Activated CD4-positive, alpha-beta T cell treated with anti-CD3 and anti-CD28 coated beads, Interleukin-2, amount 10 ng/mL, durations not matched to agents 7 days and 5 days (primary cell): ENCODE measurements at places on chromosomes 13 and 19. TPM values are rescaled to one million over a fixed set of nuclear protein-coding genes. Genes with fewer than 3 reads are reported as not detected.

DNA sequence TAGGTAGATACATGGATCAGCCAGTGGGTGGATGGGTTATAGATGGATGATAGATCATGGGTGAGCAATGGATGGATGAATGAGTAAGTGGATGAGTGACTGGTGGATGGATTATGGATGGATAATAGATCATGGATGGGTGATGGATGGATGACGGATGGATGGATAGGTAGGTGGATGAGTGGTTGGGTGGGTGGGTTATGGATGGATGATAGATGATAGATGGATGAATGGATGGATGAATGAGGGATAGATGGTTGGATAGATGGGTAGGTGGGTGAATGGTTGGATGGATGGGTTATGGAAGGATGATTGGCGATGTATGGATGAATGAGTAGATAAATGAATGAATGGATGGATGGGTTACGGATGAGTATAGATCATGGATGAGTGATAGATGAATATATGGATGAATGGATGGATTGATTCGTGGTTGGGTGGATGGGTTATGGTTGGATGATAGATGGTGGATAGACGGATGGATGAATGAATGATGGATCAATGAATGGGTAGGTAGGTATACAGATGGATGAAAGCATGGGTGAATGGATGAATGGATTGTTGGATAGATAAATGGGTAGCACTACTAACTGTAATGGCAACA, 27.0 kb upstream of the PTPRS start:
- H3K27me3 ChIP-seq, result no peaks in the 10 kb centered on the region
- no peaks in the 10 kb centered on the region for H3K36me3 ChIP-seq
- DNase-seq, result no peak

The ZIC2 gene
- not detected for total RNA-seq

DNA sequence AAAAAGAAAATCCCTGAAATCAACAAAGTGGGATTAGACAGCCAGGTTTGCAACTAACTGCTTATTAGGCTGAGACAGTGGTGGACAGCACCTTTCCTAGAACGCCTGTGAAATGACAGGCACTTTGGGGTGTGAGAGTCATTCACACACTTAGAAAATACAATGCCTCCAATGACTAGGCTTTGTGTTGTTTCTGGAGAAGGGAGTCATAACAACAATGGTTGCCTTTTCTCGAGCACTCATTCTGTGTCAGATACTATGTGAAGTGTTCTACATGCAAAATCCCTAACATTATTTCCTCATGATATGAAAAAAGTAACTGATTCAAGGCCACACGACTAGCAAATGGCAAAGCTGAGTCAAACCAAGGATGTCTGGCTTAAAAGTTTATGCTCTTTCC, 41.2 kb downstream of the SACS start:
- H3K36me3 ChIP-seq, result no peaks in the 10 kb centered on the region
- peaks cover 4% of the 10 kb centered on the region for H3K27me3 ChIP-seq
- no peak for DNase-seq
- no peak overlapping the region for H3K27ac ChIP-seq

- DNase-seq, result no peak
- H3K36me3 ChIP-seq, result peaks cover 3% of the 10 kb centered on the region
- H3K27ac ChIP-seq, result no peak overlapping the region
- no peak overlapping the region for H3K4me3 ChIP-seq
- no peaks in the 10 kb centered on the region for H3K4me1 ChIP-seq
- no peaks in the 10 kb centered on the region for H3K27me3 ChIP-seq
These were observed 20.0 kb downstream of the CRYL1 start for GRCh38 chr13:20505405-20506366.

DNA sequence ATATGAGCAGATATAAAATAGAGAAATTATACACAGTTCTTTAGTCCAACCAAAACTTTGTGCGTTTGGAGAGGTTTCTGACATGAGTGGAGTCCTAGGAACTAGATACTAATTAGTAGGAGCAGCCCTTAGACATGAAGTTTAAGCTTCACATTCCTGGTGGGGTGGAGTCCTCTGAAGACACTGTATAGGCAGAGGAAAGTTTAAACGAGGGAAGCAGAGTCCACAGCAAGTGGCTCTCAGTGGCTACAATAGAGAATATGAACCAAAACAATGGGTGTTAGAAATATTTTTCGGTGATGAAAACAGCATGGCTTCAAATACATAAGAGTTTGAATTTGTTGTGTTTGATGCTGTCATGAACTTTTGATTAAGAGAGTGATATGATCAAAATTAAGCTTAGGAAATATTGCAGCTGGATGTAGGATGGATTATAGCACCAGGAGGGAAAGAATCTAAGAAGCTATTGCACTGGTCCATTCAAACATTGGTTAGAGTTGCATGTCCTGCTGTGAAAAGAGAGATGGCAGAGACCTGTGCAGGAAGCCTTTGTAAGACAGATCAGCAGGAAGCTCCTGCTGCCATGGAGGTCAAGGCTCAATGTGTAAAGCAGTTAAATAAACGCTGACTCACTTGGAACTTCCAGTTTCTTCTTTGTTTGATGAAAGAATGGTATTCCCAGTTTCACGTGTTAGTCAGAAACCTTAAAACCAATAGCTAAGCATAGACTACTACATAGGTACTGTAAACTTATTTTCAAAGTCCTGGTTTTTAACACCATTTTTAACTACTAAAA, 175.2 kb downstream of the TDRD3 start:
- no peak for DNase-seq
- no peaks in the 10 kb centered on the region for H3K27me3 ChIP-seq
- H3K4me1 ChIP-seq, result no peaks in the 10 kb centered on the region
- no peak overlapping the region for H3K27ac ChIP-seq
- no peak overlapping the region for H3K4me3 ChIP-seq

GRCh38 chr19:10372690-10373089, 7.7 kb downstream of the TYK2 start:
- H3K27ac ChIP-seq, result no peak overlapping the region
- peaks cover 8% of the 10 kb centered on the region for H3K4me1 ChIP-seq
- H3K4me3 ChIP-seq, result no peak overlapping the region

- H3K27me3 ChIP-seq, result no peaks in the 10 kb centered on the region
- H3K4me3 ChIP-seq, result no peak overlapping the region
- H3K27ac ChIP-seq, result no peak overlapping the region
- H3K4me1 ChIP-seq, result peaks cover 9% of the 10 kb centered on the region
These were observed 13.5 kb upstream of the PTOV1 start for GRCh38 chr19:49837425-49837824.

GRCh38 chr19:1591421-1592023, 1.1 kb downstream of the MBD3 start:
- peak overlapping the region; percentile 93 for H3K27ac ChIP-seq
- H3K27me3 ChIP-seq, result no peaks in the 10 kb centered on the region
- H3K4me1 ChIP-seq, result peaks cover 21% of the 10 kb centered on the region
- DNase-seq, result no peak

- H3K4me3 ChIP-seq, result no peak overlapping the region
- H3K27ac ChIP-seq, result no peak overlapping the region
- no peaks in the 10 kb centered on the region for H3K27me3 ChIP-seq
These were observed 2134.7 kb downstream of the PCDH9 start for GRCh38 chr13:65095161-65096082.

- no peaks in the 10 kb centered on the region for H3K27me3 ChIP-seq
- DNase-seq, result no peak
- H3K4me1 ChIP-seq, result no peaks in the 10 kb centered on the region
- no peaks in the 10 kb centered on the region for H3K36me3 ChIP-seq
- H3K27ac ChIP-seq, result no peak overlapping the region
These were observed 155.7 kb downstream of the GPC5 start for GRCh38 chr13:91554101-91554500.

- no peak for DNase-seq
- no peak overlapping the region for H3K4me3 ChIP-seq
- H3K27ac ChIP-seq, result no peak overlapping the region
These were observed 207.6 kb upstream of the SLC10A2 start for GRCh38 chr13:103273825-103274224.

The MISP gene
- total RNA-seq, result not detected

DNA sequence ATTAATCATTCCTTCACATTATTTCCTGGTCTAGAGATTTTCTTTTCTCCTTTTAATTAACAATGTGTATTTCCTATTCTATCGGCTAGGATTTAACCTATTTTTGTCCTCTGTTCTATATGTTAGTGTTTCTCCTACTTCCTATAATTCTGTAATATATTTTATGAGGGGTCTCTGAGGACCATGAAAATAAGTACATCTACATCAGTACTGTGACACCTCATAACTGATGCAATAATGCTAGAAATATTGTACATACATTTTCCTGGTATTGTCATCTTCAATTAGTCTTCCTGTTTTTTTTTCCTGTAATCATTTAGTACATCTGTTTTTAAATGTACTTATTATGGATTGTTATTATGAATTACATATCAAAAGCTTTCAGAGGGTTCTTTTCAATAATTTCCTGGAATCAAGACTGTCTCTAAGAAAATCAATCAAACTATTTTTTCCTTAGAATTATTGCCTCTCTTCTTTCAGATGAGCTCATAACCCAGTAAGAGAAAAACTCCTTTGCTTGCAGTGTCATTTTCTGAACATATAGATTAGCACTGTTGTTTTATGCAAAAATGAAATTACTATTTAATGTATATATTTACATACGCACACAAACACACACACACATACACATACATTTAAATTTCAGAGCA, 1004.3 kb downstream of the SLITRK5 start:
- no peak overlapping the region for H3K4me3 ChIP-seq
- no peaks in the 10 kb centered on the region for H3K36me3 ChIP-seq
- no peak overlapping the region for H3K27ac ChIP-seq

DNA sequence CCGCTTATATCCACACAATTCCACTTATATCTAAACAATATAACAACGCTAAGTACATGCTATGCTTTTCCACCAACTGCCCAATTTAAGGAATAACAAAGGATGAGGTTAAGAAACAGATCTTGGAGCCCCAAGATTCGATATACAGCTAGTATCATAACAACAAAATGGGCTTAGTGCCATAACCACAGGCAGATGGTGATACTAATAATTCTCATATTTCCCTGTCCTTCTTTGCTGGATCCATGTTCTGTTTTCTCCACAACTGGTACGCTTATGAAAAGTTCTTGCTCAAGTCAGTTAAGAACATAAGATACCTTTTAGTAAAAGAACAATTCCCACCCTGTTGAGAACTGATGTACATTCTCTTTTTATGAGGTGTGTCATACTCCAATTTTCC, 33.9 kb downstream of the CAB39L start:
- no peak overlapping the region for H3K4me3 ChIP-seq
- H3K27ac ChIP-seq, result no peak overlapping the region
- DNase-seq, result no peak
- no peaks in the 10 kb centered on the region for H3K27me3 ChIP-seq
- peaks cover 3% of the 10 kb centered on the region for H3K36me3 ChIP-seq

DNA sequence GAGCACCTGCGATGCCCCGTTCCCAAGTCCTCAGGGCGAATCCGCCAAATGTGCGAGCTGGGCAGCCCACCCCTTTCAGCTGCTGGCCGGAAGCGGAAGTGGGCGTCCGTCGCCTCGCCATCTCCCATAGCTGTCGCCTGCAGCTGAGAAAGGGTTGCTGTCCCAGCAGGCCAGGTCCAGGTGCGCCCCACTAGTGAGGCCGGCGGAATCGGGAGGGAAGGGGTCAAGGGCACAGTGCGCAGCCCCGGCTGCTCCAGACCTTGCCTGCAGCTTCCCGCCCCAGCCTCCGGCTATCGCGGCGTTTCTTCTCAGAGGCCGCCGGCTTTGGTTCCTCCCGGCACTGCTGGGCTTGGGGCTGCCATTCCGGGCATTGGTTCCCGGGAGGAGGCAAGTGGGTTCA, at the start of gene ZNF177:
ZNF177 (plus strand) TSS at position 109 of the 400 bp plus-strand sequence. CDS start 15,299 bp downstream, outside the sequence.
- peaks cover 6% of the 10 kb centered on the region for H3K27me3 ChIP-seq
- no peak for DNase-seq
- H3K4me3 ChIP-seq, result no peak within 1 kb of the TSS
- H3K4me1 ChIP-seq, result peaks cover 4% of the 10 kb centered on the region
- H3K36me3 ChIP-seq, result peaks cover 16% of the 10 kb centered on the region
- H3K27ac ChIP-seq, result no peak within 1 kb of the TSS

The HIPK4 gene
- total RNA-seq, result not detected

DNA sequence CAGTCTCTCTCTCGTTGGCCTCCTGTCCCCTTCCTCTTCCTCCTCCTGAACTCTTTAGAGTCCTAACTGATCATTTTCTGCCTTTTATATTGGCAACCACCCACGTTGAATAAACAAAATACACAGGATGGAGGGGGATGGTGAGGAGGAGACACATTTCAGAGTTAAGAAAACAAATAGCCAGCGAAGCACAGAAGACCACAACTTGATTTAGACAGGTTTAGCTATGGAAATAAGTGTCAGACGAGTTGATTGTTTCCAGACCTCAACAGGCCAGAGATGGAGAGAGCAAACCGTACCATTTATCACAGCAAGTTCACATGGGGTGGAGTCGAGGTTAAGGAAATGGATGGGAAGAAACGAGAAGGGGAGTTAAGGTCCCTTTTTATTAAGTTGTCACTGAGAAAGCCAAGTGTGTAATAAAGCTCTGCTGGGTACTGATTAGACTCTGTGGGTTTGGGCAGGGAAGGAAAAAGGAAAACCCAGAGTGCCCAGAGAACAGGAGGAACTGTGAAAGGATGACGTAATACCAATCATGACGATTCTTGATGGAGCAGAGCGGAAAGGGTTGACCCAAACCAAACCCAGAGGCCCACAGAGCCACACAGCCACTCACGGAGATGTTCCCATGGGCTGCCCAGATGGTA, 11.1 kb upstream of the SERP2 start:
- H3K4me1 ChIP-seq, result no peaks in the 10 kb centered on the region
- DNase-seq, result no peak
- H3K36me3 ChIP-seq, result no peaks in the 10 kb centered on the region
- no peak overlapping the region for H3K27ac ChIP-seq

The LSR gene
- total RNA-seq, result 3.5 TPM

GRCh38 chr19:11721681-11722080, 17.1 kb downstream of the ZNF823 start:
- peaks cover 61% of the 10 kb centered on the region for H3K36me3 ChIP-seq
- H3K4me1 ChIP-seq, result no peaks in the 10 kb centered on the region
- H3K4me3 ChIP-seq, result no peak overlapping the region
- no peaks in the 10 kb centered on the region for H3K27me3 ChIP-seq
- H3K27ac ChIP-seq, result no peak overlapping the region

DNA sequence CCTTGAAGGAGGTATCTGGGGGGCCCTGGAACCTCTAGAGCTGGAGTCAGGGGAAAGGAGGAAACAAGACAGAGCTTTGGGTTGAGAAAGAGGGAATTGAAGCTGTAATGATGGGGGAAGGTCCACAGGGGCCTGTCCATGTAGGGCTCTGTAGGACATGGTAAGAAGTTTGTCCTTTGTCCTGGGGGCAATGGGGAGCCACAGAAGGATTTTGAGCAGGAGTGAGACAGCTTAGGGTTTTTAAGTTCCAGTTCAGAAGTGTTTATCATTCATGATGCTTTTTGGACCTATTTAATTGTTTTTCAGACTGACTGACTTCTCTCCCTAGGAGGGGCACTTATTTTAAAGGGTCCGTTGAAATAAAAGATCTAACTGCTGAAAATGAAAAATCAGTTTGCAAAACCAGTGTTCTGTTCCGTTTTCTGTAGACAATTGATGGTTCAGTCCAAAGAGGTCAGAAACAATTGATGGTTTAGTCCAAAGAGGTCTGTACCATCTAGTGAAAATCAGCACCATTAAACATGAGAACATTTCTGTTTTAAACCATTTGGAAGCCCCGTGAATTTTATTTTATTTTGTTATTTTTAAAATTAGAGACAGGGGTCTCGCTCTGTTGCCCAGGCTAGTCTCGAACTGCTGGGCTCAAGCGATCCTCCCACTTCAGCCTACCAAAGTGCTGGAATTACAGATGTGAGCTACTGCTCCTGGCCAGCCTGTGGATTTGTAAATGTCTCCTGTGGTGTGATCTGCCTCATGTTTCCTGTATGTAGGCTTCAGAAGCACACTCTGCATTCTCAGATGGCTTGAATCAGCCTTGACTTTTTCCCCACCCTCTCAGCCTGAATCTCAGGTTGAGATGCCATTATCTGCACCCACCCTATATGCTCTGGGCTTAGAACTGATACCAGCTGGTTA, 8.4 kb downstream of the PLD3 start:
- no peak overlapping the region for H3K4me3 ChIP-seq
- no peaks in the 10 kb centered on the region for H3K27me3 ChIP-seq
- H3K27ac ChIP-seq, result no peak overlapping the region
- no peak for DNase-seq
